HEK293T (cell line): ENCODE measurements at places on chromosomes 6 and 20.
A peak's percentile ranks its signal among the peaks of the same experiment; 100 is the strongest.

DNA sequence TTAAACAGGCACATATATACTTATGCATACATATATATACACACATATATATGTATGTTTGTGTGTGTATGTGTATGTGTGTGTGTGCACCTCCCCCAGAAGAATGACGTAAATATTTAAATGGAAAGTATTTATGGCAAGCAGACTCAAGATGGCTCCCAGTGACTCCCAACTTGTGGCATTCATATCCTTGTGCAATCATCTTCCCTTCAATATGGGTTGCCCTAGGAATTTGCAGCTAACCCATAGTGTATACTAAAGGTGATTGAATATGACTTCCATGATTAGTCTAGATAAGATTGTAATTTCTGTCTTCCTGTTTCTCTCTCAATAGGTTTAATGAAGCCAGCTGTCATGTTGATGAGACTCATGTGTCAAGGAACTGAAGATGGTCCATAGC, 127.6 kb downstream of the TRDN start:
- DNase-seq: no peak

GRCh38 chr20:36394340-36394965, 88.3 kb downstream of the DLGAP4 start:
- no peak for DNase-seq

DNA sequence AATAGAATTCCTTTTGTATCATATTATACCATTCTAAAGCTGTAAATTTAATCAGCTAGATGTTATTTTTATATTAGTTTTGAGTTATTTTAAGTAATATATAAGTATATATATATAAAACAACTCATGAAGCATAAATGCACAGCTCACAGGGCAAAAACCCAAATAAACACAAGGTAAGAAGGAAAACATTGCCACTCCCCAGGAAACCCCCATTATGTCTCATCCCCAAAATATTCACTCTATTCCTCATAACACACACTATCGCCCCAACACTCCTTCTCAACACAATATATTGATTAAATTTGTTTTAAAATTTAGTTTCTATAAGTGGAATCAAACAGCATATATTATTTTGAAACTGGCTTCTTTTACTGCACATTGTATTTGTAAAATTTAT, 98.6 kb upstream of the FAM83B start:
- no peak for DNase-seq

DNA sequence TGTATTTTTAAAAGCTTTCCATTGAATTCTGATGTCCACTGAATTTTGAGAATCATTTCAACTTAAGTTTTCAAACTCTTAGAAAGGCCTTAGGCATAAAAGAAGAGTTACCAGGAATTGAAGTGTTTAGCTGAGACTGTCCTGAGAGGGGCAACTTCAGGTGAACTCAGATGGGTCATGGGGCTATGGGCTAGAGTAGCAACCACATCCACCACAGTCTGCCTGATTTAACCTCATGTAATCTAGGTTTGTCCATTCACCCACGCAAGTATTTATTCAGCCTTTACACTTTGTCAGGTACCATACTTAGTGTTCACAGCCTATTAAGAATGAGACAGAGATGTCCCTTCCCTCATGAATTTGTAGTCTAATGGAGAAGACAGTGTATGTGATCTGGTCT, 501.0 kb downstream of the KIF16B start:
- no peak for DNase-seq

GRCh38 chr6:37171201-37171969, 1.4 kb downstream of the PIM1 start:
- DNase-seq: no peak

DNA sequence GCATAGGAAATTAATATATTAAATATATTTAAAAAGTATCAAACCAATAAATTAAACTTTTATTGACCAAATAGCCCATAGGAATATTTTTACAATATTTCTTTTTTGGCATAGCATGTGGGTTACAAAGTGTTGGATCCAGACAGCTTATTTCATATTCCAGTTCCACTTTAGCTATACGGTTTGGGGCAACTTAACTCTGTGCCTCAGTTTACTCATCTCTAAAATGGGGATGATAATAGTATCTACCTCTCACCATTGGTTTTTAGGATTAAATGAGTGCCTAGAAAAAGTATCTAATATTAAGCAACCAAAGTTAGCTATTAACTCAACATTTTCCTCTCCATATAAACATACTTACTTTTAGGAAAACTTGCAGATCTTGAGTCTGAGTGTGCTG, 243.8 kb downstream of the TBC1D32 start:
- DNase-seq: no peak

- DNase-seq: peak; percentile 70
These were observed 177.9 kb upstream of the ZNF184 start for GRCh38 chr6:27650620-27651370.

DNA sequence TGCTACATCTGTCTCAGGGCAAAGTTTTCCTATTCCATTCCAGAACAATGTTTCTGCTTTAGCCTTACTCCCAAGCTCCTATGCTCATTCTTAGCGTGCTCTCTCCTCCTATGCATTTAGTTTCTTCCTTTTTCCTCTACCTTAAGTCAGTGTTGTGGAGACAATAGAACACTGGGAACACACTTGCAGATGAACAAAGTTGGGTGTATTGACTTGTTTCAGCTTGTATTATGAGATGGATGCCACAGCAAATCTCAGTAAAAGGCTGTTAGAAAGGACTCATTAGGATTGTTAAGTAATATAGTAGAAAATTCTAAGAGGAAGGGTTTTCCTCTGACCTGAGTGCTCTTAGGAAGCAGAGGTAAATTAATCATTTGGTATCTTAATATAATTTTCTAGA, 48.4 kb downstream of the BMP5 start:
- no peak for DNase-seq

DNA sequence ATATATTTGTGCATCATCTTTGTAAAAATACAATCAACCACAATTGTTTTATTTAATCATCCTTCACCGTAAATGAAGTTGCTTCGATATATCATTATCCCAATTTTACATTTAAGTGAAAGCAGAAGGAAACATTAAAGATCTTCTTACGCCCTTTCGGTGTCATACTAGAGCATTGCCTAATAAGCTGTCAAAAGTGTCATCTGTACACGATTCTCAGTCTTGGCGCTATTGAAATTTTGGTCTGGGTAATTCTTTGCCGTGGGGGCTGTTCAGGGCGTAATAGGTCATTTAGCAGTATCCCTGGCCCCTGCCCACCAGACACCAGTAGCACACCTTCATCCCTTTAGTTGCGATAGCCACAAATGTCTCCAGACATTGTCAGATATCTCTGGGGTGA, 40.4 kb upstream of the TMEM170B start:
- no peak for DNase-seq
